ENCODE measurements at places on chromosomes 3 and 15. TPM values are rescaled to one million over a fixed set of nuclear protein-coding genes. Genes with fewer than 3 reads are reported as not detected.

GRCh38 chr3:13621381-13622221, 72.7 kb downstream of the FBLN2 start:
- no peak for DNase-seq

CX3CR1 gene
- total RNA-seq, result 1.5 TPM

GRCh38 chr3:188602620-188603019, 448.7 kb downstream of the LPP start:
- DNase-seq, result no peak

GXYLT2 gene
- total RNA-seq, result 10.2 TPM

TGM5 gene
- total RNA-seq, result not detected

- DNase-seq, result no peak
These were observed 210.1 kb downstream of the CHST2 start for GRCh38 chr3:143329567-143330211.

- no peak for DNase-seq
These were observed 1.5 kb upstream of the RPLP1 start for GRCh38 chr15:69450968-69451695.

DNA sequence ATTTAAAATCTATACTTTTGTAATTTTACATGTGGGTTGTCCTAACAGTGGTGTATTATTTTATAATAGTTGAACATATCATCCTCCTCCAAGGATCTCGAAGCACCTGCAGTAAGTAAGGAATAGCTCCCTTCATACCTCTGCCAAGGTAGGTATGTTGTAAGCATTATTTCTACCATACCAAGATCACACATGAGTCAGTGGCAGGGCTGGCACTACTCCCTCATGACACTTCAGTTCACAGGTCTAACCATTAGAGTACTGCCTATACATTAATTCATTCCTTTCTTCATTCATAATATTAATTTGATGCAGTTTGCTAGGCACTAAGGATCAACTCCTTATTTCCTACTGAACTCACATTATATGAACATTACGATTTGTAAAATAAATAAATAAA, 11.9 kb upstream of the LEKR1 start:
- DNase-seq, result no peak

- DNase-seq, result no peak
These were observed 24.3 kb upstream of the CP start for GRCh38 chr3:149245738-149246451.

ILDR1 gene
- total RNA-seq, result 0.38 TPM

- no peak for DNase-seq
These were observed 44.6 kb downstream of the ARHGAP31 start for GRCh38 chr3:119338754-119339153.

DNA sequence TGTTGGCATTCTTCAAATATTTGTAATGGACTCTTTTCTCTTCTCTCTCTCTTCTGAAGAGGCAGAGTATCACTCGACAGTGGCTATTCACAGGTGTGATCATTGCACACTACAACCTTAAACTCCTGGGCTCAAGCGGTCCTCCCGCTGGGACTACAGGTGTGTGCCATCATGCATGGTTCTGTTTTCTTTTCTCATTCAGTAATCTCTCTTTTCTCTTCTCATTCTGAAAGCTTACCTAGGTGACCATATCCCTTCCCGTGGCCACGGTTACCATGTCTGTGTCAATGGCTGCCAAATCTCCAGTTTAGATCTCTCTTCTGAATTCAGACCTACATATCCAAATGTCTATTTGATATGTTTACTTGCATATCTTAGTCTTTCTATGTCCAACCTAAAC, 96.3 kb downstream of the SOX2 start:
- no peak for DNase-seq

- DNase-seq, result peak; percentile 15
These were observed 24.7 kb upstream of the DUSP7 start for GRCh38 chr3:52080830-52081719.

GPR62 gene
- total RNA-seq, result not detected

DNA sequence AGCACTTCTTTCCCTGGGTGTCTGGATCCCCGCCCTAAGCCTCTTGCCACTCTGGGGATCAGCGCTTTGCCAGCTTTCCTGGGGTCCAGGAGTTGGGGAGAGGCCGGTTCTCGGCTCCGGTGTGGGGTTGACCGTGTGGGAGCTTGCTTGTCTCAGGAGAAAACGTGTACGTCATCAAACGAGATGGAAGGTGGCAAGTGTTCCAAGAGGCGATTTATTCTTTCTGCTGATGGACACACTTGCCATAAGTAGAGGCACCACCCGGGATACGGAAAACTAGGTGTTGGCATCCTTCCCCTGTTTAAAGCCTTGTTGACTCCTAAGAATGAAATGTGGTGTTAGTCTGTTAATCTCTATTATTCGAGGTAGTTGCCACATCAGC, 295 bp downstream of the ZWILCH start:
- no peak for DNase-seq

GRCh38 chr3:187742351-187743171, 2.7 kb downstream of the BCL6 start:
- no peak for DNase-seq

- DNase-seq, result no peak
These were observed 17.6 kb downstream of the TRA2B start for GRCh38 chr3:185920184-185920583.

GRCh38 chr3:145055375-145056076, 1083.9 kb downstream of the DIPK2A start:
- no peak for DNase-seq

GLDN gene
- total RNA-seq, result 9.1 TPM

DNA sequence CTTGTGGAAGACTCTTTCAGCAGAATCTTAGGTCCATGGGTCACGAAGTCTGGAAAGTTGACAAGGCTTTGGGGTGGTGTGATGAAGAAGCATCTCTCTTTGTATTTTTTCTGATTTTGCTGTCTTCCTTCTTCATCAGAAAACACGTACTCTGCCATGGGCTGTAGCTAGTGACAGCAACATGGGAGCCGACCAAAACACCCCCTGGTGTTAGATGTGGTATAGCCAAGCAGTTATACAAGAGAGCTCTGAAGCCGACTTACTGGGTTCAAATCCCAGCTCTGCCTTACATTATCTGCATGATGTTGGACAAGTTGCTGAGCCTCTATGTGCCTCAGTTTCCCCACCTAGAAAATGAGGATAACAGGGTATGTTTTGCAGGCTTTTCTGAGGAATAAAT, 32.9 kb upstream of the LYZL4 start:
- DNase-seq, result no peak

DNA sequence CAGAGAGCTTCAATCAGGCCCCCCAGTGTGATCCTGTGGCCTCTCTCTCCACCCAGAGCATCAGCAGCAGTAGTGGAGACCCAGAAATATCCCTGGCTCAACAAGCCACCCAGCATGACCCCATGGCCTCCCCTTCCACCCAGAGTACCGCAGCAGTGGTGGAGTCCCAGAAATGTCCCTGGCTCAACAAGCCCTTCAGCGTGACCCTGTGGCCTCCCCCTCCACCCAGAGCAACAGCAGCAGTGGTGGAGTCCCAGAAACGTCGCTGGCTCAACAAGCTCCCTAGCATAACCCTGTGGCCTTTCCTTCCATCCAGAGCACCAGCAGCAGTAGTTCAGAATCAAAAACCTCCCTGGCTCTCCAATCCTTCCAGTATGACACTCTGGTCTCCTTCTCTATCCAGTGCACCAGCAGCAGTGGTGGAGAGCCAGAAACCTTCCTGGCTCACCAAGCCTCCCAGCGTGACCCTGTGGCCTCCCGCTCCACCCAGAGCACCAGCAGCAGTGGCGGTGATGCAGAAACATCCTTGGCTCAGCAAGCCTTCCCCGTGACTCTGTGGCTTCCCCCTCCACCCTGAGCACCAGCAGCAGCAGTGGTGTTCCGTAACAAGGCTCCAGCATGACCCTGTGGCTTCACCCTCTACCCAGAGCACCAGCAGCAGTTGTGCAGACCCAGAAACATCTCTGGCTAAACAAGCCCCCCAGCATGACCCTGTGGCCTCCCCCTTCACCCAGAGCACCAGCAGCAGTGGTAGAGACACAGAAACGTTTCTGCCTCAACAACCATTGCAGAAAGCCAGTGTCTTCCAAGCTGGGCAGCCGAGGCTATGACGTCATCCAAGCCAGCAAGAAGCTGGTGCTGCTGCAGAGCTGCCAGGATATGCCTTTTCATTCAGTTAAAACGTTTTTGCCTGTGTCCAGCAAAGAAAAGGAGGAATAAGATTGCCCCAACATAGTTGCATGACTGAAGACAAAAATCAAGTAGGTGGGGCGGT, 61.3 kb upstream of the TAMM41 start:
- no peak for DNase-seq

- no peak for DNase-seq
These were observed 1.4 kb upstream of the SEC13 start for GRCh38 chr3:10322352-10322710.

- DNase-seq, result peak; percentile 62
These were observed 56.5 kb downstream of the NEK11 start for GRCh38 chr3:131082871-131083863.

DNA sequence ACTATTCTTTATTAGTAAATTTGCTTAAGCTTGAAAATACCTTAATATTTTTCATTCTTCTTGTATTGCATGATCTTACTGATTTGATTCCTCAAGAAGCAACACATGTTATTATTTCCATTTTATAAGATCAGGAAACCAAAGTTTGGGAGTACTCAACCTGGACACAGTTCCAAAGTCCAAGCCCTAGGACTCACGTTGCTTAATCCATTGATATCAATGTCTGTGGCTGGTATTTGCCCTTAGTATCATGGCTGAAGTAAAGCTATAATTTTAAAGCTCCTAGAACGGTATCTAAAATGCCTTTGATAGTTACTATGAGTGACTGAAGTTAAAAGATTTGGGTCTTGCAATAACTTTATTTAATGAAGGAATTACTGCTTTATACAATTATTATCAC, 1045.3 kb downstream of the TUSC7 start:
- DNase-seq, result no peak

CAMP gene
- total RNA-seq, result not detected

DNA sequence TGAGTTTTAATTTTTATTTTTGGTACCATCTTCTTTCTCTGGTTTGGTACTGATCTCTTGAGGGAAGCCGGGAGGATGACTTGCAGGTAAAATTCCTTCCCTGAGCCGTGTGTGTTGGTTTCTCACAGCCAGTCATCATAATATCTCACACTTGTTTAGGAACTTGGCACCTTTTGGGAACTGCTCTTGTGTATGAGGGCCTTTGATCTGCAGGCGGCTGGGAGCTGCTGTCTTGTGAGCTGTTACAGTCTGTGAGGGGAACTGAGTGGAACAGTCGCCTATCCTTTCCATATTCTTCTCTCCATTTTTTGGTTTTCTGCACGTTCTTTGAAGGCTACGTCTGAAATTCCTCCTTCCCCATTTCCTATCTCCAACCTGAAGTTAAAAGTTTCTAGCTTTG, 75.2 kb downstream of the CACNA2D3 start:
- DNase-seq, result no peak

- no peak for DNase-seq
These were observed 46.4 kb downstream of the MOBP start for GRCh38 chr3:39513791-39514369.

CAMK2N2 gene
- total RNA-seq, result not detected

GRCh38 chr3:70952033-70952747, 631.3 kb downstream of the FOXP1 start:
- DNase-seq, result no peak

GRCh38 chr3:59268170-59268569, 218.3 kb upstream of the CFAP20DC start:
- DNase-seq, result no peak

KCNMB2 gene
- 2.6 TPM for total RNA-seq

- no peak for DNase-seq
These were observed 202.9 kb downstream of the VPS13C start for GRCh38 chr15:61857169-61857829.

GRCh38 chr15:67915461-67916374, 75.9 kb upstream of the RNU6-1 start:
- DNase-seq, result peak; percentile 69

CAPN3 gene
- 2.6 TPM for total RNA-seq

DNA sequence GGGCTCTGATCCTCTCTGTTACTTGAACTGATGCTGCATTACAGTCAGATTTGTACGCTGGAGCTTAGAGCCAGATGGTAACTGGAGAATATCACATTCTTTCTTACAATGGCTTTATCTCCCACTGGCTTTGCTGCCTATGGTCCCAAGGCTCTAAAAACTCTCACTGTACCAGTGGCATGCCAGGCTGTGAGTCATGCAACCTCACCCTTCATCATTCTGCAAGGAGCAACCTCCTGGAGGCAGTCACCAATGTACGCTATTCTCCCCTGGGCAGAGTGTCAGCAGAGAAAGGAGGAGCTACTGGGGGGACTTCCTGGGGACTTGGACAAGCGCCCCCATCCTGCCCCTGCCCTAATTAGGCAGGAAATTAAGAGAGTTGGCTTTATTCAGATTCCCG, 97.9 kb upstream of the EIF1B start:
- no peak for DNase-seq

DNA sequence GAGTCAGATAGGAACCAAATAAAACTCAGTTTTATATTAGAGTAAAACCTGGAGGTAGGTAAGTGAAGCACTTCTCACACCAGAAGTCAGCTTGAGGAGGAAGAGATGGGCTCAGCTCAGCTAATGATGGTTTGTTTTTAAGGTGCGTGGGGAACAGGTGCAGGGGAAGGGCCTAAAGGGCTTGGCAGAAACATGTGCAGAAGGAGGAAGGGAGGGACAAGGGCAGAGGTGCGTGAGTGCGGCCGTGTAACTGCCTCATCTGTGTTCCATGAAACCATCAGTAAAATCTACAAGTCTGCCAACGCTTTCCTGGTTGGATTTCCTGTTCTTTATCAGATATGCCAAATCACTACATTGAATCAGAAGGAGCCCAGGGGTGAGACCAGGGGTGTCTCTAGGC, 19.9 kb downstream of the FYCO1 start:
- DNase-seq, result no peak

DNA sequence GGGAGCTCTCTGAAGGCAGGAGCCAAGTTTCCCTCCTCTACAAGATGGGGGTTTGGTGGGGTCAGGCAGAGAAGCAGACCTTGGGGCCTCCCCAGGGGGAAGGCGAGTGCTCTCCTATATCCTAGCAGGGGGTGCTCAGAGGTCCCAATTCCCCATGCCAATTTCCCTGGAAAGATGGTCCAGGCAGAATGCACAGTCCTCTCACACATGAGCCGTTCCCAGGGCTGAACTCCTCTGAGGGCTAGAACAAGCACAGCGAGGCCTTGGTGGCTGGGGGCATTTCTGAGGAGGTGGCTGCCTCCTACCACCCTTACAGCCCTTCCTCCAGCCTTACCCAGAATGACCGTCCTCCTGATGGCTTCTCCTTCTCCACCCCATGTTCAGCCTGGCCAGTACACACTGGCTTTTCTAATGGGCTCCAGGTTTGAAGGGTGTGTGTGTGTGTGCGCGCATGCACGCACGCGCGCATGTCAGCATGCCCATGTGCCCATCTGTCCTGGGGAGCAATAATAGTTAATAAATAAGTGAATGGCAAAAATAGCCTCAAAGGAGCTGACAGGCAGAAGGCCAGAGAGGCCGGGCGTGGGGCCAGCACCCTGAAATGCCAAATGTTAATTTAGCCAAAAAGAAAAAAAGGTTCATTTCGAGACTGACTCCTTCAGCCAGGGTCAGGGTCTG, 24.4 kb downstream of the ADCY5 start:
- DNase-seq, result peak; percentile 73

GRCh38 chr3:141367038-141367730, 1.1 kb upstream of the ZBTB38 start:
- no peak for DNase-seq

LRRC31 gene
- not detected for total RNA-seq

GRCh38 chr3:132710311-132710710, 11.9 kb downstream of the NPHP3 start:
- DNase-seq, result no peak

GOLGA6L24 gene
- total RNA-seq, result not detected

POLQ gene
- total RNA-seq, result 0.43 TPM

- no peak for DNase-seq
These were observed 174.5 kb upstream of the WNT5A start for GRCh38 chr3:55661571-55661970.

SLC22A13 gene
- not detected for total RNA-seq

GRCh38 chr3:146505516-146505915, 36.2 kb upstream of the PLSCR2 start:
- no peak for DNase-seq

GASK1A gene
- total RNA-seq, result 0.75 TPM
